Fibroblast of lung (primary cell): ENCODE measurements at places on chromosomes 4 and X. TPM values are rescaled to one million over a fixed set of nuclear protein-coding genes. Genes with fewer than 3 reads are reported as not detected.
A peak's percentile ranks its signal among the peaks of the same experiment; 100 is the strongest.

- no peak within 1 kb of the TSS for H3K27ac ChIP-seq
- peaks cover 3% of the 10 kb centered on the region for H3K27me3 ChIP-seq
- no peaks in the 10 kb centered on the region for H3K4me1 ChIP-seq
- peak; percentile 90 for DNase-seq
Observed at GRCh38 chrX:72131317-72132294, at the start of gene RTL5. Gene RTL5, minus strand, starts transcription at chrX:72131915.

- H3K4me3 ChIP-seq = no peak overlapping the region
- H3K27ac ChIP-seq = no peak overlapping the region
- no peaks in the 10 kb centered on the region for H3K27me3 ChIP-seq
Observed at GRCh38 chr4:171035909-171036308, 777.3 kb upstream of the GALNTL6 start.

PNMA5 gene
- total RNA-seq = not detected in 2 replicates

MTNR1A gene
- not detected in 2 replicates for total RNA-seq

DNA sequence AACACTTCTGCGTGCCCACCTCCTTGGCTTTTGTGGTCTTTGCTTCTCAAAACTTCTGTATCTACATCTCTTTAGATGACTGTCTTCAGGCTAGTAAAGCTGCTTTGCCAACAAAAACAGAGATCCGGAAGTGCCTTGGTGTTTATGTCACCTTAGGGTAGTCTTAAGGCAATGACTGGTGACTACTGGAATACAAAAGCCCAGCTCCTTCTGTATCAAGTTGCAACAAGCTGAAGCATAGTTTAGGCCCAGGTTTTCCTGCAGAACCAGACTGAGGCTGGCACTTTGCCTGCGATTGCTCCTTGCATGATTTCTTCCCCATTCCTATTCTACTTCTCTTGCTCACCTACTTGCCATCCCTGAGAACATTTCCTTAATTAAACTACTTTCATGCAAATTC is 333.8 kb downstream of the DMD start:
- H3K27me3 ChIP-seq = no peaks in the 10 kb centered on the region
- no peak for DNase-seq
- H3K4me1 ChIP-seq = no peaks in the 10 kb centered on the region
- no peak overlapping the region for H3K27ac ChIP-seq
- H3K4me3 ChIP-seq = no peak overlapping the region
- no peaks in the 10 kb centered on the region for H3K36me3 ChIP-seq
